Glutamatergic neuron (in vitro differentiated cells): ENCODE measurements at places on chromosomes 13 and 19.

DNA sequence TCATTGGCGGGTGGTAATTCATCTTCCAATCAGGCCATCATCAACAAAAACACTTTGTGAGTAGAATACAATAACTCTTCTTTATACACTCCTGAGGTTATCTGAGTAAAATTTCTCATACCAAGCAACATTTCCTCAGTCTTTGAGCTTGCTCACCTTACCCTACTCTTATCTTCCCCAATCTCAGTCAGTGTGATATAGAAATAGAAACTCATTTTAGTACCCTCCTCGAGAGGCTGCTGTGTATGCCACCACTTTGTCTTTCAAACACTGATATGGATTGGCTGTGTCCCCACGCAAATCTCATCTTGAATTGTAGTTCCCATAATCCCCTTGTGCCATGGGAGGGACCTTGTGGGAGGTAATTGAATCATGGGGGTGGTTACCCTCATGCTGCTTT is 209.7 kb downstream of the RBM26 start:
- no peak for DNase-seq

GRCh38 chr19:35184267-35184666 is 29.7 kb downstream of the FXYD5 start:
- DNase-seq, result no peak

GRCh38 chr13:95660981-95661581 is 15.9 kb upstream of the DNAJC3 start:
- no peak for DNase-seq

DNA sequence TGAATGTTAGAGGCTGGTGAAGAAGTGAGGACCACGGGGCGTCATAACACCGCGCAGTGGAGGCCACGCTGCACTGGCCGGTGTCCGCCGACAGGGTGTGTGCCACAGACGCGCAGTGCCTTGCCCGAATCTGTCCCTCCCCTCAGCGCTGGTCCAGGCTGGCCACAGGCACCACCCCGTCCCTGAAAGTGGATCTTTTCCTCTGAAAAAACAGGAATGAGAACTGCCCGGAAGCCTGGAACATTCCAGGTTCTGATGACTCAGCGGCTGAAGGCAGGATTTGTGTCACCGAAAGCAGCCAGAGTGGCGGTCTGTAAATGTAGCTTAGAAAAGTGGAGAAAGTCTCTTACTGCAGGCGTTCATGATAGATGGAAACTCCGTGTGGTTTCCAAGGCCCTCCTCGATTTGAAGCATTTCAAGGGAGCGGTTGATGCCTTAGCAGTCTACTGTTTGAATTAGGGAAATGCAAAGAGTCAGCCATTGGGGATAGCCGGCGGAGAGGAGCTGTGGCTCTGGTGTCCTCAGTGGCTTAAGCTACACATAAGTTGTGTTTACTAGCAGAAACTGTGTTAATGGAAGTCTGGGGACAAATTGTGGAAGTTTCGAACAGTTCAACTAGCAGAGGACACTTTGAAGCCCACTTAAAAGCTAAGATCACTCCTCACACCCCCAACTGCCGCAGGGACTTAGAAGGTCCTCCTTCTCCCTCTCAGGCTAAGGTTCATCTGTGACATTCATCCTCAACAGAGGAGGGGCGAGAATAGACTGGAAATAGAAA is 70.8 kb downstream of the NUFIP1 start:
- peak; percentile 91 for DNase-seq

DNA sequence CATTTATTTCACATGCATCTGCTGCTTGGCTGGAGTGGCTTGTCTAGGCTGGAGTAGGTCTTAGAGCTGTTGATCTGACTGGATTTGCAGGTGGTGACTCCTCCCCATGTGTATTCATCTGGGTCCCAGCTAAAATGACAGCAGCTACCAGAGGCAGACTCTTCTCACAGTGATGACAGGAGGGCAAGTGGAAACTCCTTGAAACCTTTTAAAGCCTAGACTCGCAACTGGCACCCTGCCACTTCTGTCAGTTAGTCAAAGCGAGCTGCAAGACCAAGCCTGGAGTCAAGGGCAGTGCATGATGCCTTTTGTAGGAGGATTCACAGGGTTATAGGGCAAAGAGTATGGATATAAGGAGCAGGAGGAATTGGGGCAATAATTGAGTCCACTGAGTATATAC is 65.2 kb downstream of the TEX26 start:
- DNase-seq, result no peak

DNA sequence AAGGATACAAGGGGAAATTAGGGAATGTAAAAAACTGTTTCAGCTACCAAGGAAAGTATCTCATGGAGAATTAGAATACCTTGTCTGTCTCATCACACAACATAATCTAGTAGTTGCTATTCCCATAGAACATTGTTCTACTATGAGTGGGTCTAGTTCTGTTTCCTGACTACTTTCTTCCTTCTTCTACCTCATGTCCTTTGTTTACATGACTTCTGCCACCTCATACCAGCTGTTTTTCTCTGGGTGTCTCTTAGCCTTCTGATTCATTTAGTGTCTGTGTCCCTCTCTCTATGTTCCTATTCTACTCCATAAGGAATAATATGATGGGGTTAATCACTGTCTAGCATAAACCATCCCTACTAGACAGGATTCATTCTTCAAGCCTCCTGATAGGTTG is 887.3 kb downstream of the DIAPH3 start:
- no peak for DNase-seq
